ENCODE measurements at places on chromosomes 1 and 21. TPM values are rescaled to one million over a fixed set of nuclear protein-coding genes. Genes with fewer than 3 reads are reported as not detected.
A peak's percentile ranks its signal among the peaks of the same experiment; 100 is the strongest.

GRCh38 chr21:22889445-22889844 lies 1891.2 kb downstream of the NCAM2 start:
- no peaks in the 10 kb centered on the region for H3K36me3 ChIP-seq
- H3K27me3 ChIP-seq = no peaks in the 10 kb centered on the region
- H3K4me1 ChIP-seq = no peaks in the 10 kb centered on the region
- DNase-seq = no peak

- H3K27ac ChIP-seq = peak overlapping the region; percentile 86
- peaks cover 39% of the 10 kb centered on the region for H3K4me1 ChIP-seq
- peaks cover 10% of the 10 kb centered on the region for H3K36me3 ChIP-seq
These were observed 1.2 kb downstream of the LBR start for GRCh38 chr1:225426395-225427234.

Gene UBXN10
- not detected for total RNA-seq

Gene EPHB2
- total RNA-seq = 10.4 TPM

DNA sequence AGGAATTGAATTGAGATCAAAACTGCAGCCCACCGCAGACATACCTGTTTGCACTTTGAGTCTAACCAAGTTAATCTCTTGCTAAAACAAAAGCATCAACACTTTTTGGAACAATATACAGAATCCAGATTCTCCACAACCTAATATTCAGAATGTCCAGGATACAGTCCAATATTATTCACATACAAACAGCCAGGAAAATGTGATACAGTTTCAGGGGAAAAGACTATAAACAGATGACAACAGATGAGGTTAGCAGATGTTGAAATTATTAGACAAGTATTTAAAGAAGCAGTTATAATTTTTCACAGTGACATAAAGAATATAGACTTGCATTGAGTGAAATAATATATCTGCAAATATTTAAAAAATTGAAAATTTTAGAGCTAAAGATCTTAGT lies 678.1 kb upstream of the CXADR start:
- H3K36me3 ChIP-seq = no peaks in the 10 kb centered on the region
- no peaks in the 10 kb centered on the region for H3K4me1 ChIP-seq
- no peak overlapping the region for H3K27ac ChIP-seq
- no peak overlapping the region for H3K4me3 ChIP-seq
- no peak for DNase-seq
- H3K27me3 ChIP-seq = no peaks in the 10 kb centered on the region

Gene TACSTD2
- not detected for total RNA-seq

- DNase-seq = no peak
- no peak overlapping the region for H3K4me3 ChIP-seq
- H3K27me3 ChIP-seq = no peaks in the 10 kb centered on the region
- H3K4me1 ChIP-seq = no peaks in the 10 kb centered on the region
- no peak overlapping the region for H3K27ac ChIP-seq
These were observed 18.2 kb downstream of the CNTN2 start for GRCh38 chr1:205061227-205061626.

Gene DNAJC11
- total RNA-seq = 94.2 TPM

GRCh38 chr1:61362351-61362750 lies 280.0 kb downstream of the NFIA start:
- H3K27me3 ChIP-seq = no peaks in the 10 kb centered on the region
- H3K36me3 ChIP-seq = no peaks in the 10 kb centered on the region
- DNase-seq = no peak
- peaks cover 17% of the 10 kb centered on the region for H3K4me1 ChIP-seq

DNA sequence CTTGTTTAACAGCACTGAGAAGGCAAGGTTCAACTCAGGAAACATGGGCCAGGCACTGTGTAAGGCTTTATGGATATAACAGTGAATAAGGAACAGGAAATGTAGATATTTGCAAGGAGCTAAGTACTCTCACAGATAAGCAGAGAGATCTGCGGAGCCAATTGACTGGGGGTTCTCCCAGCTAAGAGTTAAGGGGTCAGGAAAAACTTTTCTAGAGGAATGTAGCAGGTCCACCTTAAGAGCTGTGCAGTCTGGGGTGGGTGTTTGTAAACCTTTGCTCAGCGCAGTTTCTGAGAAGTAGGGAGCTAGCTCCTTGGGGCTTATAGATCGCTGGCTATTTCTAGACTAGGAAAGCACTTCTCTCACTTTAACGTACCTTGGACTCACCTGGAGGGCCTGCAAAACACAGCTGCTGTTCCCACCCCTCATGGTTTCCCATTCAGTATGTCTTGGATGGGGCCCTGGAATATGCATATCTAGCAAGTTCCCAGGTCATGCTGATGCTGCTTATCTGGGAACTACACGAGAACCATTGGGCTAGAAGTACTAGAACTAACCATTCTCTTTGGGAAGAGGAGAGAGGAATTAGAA lies 51.7 kb downstream of the TLCD4 start:
- H3K27me3 ChIP-seq = no peaks in the 10 kb centered on the region
- no peak for DNase-seq
- no peak overlapping the region for H3K27ac ChIP-seq
- no peaks in the 10 kb centered on the region for H3K36me3 ChIP-seq

All from A673 (cell line).